ENCODE measurements at places on chromosomes 13 and 19. TPM values are rescaled to one million over a fixed set of nuclear protein-coding genes. Genes with fewer than 3 reads are reported as not detected.

DNA sequence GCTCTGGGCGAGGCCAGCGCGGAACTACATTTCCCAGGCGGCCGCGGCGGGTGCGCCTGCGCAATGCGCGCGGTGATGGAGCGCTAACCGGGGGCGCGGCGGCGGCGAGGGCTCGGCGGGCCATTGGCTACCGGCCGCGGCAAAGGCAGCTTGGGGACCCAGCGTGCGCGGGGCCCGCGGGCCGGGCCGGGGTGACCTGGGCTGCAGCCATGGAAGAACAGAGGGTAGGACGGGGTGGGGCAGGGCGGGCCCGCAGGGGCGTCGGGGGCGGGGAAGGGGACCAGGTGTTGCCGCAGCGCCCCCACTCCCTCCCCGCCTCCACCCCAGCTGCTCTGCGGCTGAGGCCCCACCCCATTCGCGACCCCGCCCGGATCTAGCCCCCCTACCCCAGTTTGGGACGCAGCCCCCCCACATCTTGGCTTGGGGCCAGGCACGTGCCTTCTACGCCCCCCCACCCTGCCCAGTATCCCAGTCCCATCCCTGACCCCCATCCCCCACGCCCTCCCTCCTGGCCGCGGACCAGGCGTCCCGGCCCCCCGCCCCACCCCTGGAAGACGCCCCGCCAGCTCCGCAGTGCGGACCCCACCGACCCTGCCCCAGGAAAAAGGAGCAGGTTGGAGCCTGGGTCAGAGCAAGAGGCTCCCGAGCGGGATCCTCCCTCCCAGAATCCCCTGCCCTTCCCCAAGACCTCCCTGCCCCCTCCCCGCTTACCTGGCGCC, at the start of gene FSD1:
Gene FSD1, plus strand, starts transcription at position 61 of the 719 bp plus-strand sequence. Its CDS starts 149 bp downstream, at position 210.
- DNase-seq, result peak; percentile 83

The NLRP11 gene
- total RNA-seq, result not detected

The ZGLP1 gene
- total RNA-seq, result 5.9 TPM

The ZNF681 gene
- total RNA-seq, result 7.0 TPM

DNA sequence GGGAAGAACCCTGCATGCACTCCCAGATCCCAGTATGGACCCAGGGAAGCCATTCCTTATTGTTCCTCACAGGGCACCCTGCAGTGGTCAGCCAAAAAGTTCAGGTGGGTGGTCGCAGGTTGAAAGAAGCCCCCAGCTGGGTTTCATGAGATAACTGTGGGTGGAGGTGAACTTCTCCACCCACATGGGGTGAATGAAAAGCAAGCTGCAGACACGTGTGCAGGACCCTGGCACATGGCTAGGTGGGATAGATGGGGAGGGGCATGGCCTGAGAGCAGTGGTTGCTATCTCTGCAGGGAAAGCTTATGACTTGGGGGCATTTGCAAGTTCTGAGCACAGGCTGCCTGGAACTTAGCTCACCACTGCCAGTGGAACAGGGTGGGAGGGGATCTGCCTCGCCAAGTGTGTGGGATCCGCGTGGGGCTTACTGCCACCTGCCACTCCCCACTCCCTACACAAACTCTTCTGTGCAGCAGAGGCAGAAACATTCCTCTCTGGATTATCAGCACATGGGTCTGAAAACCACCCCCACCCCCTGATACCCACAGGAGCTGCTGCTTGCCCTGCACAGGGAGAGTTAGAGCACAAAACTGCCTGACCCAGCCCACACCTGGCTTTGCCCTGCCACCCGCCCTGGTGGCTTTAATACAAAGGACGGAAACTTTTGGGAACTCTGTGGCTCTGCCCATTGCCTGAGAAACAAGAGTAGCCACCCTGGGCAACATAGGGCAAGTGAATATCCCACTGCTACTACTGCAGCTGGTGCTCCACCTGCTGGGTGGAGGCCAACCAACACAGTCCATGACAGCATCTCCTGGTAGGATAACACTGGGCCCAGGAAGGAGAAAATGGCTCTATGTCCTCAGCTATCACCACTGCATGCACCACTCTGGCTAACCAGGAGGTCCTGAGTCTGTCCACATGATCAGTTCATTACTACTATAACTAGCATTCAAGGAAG, 24.4 kb downstream of the PLA2G4C start:
- no peak for DNase-seq

- DNase-seq, result no peak
These were observed 1623.5 kb downstream of the PCDH9 start for GRCh38 chr13:65606622-65607021.

The GRAMD1A gene
- 236 TPM for total RNA-seq

All from activated T-cell treated with anti-CD3 and anti-CD28 coated beads, Interleukin-2, amount 50 U/mL, for 72 hours (primary cell).